ENCODE measurements at places on chromosomes 5 and 9.

DNA sequence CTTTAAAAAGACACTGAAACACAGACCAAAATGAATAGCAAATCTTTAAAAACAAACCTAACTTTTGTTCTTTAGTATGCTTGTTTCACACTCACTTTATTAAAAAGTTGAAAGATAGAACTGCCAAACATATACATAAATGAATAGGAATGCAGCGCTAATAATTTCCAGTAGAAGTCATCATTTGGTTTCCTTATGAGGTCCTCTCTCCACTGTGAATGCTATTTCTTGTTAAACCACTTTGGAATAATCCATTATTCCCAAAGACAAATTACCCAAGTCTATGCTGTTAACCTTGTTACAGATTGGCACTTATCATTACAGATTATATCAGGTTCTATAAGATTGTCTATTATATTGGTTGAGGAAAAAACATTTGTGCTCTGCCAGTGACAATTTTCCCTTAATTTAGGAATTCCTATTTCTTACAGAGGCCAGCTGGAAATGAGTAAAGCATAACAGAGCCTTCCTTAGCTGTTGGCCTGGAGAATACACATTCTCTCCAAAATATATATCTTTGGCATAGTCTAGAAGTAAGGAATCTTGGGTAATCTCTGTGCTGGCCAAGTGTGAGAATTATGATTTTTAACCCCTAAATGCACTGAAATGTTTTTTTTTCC lies 29.3 kb upstream of the MINAR2 start:
- DNase-seq = no peak

- DNase-seq = no peak
Measured at GRCh38 chr9:7154003-7154619, 396.3 kb downstream of the KDM4C start.

GRCh38 chr5:177453852-177454396 lies 7.3 kb downstream of the PRR7 start:
- no peak for DNase-seq

DNA sequence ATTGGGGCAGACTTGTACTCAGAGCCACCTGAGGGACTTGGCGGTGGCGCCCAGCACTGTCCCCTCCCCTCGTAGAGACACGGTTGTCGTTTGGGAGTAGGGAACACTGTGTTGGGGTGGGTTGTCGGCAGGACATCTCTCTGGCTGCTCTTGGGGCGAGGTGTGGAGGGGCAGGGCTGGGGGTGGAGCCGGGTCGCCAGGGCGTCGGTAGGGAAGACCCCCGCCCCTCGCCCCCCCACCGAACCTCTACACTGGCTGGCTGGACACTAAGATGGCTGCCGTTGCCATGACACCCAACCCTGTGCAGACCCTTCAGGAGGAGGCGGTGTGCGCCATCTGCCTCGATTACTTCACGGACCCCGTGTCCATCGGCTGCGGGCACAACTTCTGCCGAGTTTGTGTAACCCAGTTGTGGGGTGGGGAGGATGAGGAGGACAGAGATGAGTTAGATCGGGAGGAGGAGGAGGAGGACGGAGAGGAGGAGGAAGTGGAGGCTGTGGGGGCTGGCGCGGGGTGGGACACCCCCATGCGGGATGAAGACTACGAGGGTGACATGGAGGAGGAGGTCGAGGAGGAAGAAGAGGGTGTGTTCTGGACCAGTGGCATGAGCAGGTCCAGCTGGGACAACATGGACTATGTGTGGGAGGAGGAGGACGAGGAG lies 778 bp downstream of the TRIM41 start:
- peak; percentile 72 for DNase-seq

- DNase-seq = no peak
Measured at GRCh38 chr9:110590816-110591215, 11.3 kb upstream of the SVEP1 start.

- no peak for DNase-seq
Measured at GRCh38 chr9:89080193-89080592, 88.9 kb downstream of the S1PR3 start.

GRCh38 chr9:129278391-129279237 lies 100.6 kb upstream of the IER5L start:
- no peak for DNase-seq

DNA sequence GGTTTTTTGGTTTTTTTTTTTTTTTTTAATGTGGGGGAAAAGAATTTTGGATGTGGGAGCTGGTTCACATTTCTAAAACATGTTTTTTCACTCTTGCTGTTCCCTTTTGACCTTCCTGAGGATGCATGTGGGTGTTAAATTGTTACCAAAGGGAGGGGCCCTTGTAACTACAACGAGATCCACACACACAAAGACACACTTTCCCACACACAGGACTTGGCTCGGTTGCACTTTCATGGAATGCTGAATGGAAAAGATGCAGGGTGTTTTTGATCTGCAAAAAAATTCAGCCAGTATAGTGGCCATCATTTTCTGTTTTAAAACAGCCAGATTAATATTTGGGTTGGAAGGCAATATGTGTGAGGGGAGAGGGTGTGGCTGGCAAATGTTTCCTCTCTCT lies 576.9 kb downstream of the EBF1 start:
- DNase-seq = no peak

DNA sequence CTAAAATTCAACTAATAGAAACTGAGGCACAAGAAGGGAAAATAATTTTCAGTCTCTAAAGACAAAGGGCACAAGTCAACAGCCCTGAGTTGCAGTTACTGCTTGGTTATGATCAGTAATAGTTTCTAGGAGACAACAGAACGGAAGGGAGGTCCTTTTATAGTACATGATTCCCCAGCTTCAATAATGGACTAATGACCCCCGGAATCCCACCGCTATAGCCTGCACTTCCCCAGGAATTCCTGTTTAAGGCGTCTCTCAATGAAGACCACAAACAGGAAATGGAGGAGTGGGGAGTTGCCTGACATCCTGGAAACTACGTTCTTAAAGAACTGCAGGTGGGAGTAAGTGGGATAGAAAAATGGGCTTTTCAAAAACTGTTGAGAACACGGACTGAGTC lies 60.6 kb downstream of the DIAPH1 start:
- no peak for DNase-seq

GRCh38 chr5:128378632-128379031 lies 159.4 kb downstream of the FBN2 start:
- DNase-seq = no peak

DNA sequence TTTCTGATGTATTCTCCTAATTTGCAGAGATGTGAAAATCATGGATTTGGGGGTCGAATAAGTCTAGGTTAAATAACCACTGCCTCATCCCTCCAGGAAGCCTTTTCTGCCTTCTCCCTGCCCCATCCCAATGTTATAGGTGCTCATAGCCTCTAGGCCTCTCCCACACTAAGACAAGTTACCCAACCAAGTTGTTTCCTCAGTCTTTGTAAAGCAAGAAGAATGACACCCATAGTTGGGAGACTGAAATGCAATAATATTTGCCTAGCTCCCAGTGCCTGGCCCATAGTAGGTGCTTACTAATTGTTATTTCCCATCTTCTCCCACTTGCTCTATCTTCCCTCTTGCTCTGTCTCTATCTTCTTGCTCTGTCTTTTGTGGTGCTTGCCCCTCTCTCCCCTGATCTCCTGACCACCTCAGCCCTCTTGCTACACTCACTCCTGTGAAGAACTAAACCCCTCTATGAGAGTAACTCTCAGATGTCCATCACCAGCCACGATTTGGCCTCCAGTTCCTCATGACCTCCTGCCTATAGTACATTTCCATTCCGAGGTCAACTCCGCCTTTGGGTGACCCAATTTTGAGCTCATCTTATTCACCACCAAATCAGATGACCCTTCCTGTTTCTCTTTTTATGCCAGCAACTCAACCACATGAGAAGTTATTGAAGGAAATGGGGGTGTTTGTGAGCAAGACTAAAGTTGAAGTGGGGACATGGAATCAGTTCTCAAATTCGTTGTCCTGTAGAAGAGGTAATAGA lies 7.0 kb downstream of the AFAP1L1 start:
- DNase-seq = no peak

GRCh38 chr9:109843641-109844040 lies 63.6 kb downstream of the PALM2AKAP2 start:
- DNase-seq = no peak

DNA sequence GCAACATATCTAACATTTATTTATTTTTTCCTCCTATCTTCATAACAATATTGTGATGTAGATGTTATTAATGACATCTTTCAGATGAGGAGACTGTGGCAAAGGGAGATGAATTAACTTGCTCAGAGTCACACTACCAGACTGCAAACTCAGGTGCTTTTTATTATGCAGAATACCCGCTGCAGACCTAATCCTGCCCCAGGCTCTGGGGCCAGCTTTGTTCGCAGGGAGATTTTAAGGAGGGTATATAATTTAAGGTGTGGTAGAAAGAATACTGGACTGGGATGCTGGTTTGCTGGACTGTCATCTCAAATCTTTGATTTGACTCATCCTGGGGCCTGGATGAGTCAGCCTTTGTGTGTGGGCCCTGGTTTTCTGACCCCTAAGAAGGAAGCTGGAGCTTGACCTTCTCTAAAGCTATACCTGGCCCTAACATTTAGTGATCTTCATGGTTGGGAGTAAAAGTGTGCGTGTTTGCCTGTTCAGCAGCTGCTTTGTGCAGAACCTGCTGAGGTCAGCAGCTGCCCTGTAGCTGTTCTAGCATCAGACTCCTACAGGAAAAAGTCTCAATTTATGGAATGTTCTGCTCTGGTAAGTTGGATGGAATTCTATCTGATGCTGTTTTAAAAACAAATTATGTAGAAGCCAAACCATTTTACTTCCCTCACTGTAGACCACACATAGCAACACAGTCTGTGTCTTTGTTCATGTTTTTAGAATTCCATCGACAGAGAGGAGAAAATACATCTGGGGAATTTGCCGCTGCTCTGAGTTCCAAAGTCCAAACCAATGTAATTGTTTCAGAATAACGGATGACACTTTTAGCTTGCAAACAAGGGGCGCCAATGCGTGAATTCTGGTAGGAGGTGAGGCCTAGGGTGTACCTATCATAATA lies 4.5 kb downstream of the SLC36A1 start:
- DNase-seq = peak; percentile 82

DNA sequence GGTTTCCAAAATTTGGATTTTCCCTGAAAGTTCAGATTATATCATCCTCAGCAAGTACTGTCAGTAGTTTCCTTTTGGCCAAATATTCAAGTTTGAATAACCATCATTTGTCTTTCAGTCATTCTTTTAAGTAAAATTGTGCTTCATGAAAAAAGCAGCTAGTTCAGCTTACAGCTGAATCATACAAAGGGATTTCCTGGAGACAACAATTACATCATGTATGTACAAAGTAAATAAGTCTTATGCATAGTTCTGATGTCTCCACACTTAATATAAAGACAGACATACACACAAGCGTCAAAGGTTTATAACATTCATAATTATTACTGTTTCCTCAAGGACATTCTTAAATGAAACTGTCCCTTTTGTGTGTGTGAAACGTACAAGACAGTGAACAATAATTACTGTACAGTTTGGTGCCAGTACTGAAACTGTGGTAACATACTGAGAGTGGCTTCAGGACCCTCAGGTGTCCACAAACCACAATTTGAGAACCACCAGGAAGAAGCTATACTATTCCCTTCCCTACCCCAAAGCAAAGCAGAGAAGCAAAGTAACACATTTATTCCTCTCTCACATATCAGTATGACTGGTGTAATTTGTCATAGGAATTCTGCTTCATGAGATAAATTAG lies 746.6 kb downstream of the TAF11L14 start:
- DNase-seq = no peak

DNA sequence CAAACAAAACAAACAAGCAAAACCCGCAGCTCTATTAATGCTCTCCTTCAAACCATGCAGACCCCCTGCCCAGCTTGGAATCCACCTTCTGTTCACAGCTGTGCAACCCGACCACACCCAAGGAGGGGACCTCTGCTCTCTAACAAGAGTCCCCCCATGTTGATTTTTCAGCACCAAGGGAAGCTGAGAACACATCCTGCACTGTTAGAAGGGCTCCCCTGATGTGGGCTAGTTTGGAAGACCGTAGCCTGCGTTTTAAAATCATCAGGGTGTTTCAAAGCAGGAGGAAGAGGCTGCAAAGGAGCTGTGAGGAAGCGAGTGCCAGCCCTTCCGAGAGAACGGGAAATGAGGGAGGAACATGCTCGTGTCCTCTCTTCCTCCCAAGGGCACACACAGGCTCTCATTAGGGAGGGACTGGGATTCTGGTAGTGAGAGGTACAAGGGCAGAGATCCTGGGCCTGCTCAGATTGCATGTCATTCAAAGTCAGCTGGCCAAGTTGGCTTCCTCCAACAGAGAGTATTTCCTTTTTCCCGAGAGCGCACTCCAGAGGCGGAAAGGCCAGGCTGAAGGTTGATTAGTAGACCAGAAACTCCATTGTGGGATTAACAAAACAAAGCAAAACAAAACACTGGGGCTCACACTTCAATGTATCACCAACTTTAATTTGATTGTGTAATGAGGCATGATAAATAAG lies 185.9 kb downstream of the SEMA6A start:
- no peak for DNase-seq

DNA sequence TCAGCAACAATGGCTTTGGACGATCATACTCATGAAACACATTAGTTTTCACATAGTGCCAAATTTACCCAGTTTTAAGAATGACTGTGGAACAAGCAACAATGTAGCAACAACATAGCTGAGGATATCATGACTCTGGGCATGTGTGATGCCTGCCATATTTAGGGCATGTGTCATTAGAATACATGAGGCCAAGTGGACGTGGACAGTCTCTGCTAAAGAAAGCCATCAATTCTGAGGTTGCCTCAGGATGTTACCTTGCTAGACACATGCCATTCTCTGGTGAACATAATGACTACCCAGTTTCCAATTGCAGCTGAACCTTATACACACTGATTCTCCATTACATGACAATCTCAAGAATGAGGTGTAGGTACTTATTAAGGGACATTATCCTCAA lies 103.3 kb upstream of the ADAMTS19 start:
- no peak for DNase-seq

DNA sequence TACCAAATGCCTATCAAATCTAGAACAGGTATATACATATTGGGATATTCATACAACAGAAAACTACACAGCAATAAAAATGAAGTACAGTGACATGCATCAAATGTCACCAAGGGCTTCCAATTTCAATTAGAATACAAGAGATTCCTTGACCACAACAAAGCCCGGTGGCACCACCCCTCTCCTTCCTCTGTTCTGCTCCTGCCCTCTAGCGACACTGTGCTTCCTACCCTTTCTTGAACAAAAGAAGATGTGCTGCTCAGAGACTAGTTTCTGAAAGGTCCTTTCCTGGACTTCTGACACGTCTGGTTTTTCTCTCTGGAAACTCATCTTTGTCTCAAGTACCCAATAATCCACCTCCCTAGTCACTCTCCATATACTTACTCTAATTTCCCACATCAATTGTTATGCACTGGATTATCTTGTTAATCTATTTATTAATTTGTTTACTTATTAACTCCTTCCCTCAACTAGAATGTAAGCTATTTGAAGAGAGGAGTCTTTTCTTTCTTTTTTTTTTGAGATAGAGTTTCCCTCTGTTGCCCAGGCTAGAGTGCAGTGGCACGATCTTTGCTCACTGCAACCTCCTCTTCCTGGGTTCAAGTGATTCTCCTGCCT lies 70.4 kb upstream of the CTSV start:
- peak; percentile 58 for DNase-seq

All from GM12865 (cell line).